ENCODE measurements at places on chromosomes 2 and 18. TPM values are rescaled to one million over a fixed set of nuclear protein-coding genes. Genes with fewer than 3 reads are reported as not detected.

DNA sequence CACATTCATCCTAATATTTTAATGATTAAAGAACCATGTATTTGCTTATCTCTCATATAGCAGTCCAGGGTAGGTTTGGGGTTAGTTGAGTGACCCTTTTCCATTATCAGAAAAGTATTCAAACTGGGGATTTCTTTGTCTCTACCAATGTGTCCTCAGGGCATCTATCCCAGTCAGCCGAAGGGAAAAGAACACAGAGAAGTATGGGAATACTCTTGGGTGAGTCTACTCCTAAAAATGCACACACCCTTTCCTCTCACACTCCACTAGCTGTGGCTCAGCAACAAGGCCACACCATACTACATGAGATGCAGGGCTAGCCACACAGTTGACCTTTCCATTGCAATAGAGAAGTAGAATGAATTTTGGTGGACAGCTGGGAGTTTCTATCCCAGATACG is 114.3 kb downstream of the NXPH2 start:
- DNase-seq: no peak

GRCh38 chr2:95012881-95013550 is 12.5 kb upstream of the MAL start:
- DNase-seq: no peak

DNA sequence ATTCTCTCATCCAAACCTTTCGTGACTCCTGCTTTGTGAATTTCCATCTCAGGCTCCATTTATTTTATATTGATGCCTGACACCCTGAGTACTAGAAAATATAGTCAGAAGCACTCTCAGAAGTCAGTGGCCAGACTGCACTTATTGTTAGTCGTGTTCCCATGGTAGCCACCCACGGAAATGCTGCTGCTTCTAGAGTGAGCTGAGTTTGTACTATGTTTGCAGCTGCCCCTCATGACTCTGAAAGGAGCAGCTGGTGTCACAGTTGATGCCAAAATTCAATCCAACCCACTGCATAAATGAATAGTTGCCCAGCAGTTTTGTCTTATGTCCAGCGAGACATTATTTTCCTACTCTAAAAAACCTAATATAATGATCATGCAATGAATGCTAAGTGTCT is 265.2 kb upstream of the SPHKAP start:
- DNase-seq: no peak

- DNase-seq: no peak
Measured at GRCh38 chr2:161030260-161031063, 129.8 kb upstream of the TANK start.

GRCh38 chr2:221503965-221504364 is 68.1 kb downstream of the EPHA4 start:
- no peak for DNase-seq

DNA sequence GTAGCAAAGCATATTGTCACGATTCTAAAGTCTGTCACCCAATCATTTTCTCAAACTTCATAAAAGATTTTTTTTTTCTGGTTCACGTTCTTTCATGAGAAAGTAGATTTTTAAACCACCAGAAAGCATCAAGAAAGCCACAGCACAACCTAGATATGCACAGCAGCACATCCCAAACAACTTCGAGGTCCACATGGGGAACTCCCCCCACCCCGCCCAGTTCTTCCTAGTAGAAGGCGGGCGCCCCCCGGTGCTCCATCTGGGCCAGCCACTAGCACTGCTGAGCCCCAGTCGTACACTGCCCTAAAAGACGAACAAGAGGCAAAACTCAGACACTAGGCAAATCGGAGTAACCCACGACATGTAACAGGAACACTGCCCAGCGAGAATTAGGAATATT is 15.5 kb downstream of the HDLBP start:
- DNase-seq: no peak

DES gene
- total RNA-seq: 32.0 TPM

UGT1A10 gene
- total RNA-seq: not detected

TXNDC2 gene
- 0.18 TPM for total RNA-seq

FECH gene
- 18.7 TPM for total RNA-seq
